ENCODE measurements at places on chromosomes 12 and 14.

DNA sequence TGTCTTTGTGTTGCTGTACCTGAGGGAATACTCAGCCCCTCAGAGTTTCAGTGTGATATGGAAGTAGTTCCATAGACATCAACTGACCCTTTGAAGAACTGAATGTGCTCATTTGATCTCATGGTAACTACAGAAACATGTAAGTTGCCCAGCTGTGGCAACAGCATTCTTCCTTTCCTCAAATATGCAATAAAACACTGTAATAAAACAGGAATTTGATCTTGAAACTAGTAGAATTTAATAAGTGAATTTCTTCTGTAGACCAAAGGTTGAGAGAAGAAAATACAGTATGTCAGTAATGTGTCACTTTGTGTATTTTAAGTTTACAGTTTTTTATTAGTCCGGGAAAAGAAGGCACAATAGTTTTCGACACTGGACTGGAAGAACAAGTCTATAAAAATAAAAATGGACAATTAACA is 31.9 kb downstream of the KCTD10 start:
- no peak for DNase-seq

DNA sequence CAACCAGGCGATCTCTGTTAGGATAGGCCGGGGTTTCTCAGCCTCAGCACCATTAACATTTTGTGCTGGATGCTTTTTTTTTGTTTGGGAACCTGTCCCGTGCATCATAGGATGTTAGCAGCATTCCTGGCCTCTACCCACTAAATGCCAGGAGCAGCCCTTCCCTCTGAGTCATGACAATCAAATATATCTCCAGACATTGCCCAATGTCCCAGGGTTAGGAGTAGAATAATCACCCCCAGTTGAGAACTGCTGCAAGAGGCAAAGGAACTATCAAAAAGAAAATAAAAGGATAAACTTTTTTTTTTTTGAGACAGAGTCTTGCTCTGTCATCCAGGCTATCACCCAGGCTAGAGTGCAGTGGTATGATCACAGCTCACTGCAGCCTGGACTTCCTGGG is 76.0 kb downstream of the ACACB start:
- DNase-seq: no peak

GRCh38 chr12:87246726-87247125 is 782.5 kb downstream of the C12orf50 start:
- no peak for DNase-seq

DNA sequence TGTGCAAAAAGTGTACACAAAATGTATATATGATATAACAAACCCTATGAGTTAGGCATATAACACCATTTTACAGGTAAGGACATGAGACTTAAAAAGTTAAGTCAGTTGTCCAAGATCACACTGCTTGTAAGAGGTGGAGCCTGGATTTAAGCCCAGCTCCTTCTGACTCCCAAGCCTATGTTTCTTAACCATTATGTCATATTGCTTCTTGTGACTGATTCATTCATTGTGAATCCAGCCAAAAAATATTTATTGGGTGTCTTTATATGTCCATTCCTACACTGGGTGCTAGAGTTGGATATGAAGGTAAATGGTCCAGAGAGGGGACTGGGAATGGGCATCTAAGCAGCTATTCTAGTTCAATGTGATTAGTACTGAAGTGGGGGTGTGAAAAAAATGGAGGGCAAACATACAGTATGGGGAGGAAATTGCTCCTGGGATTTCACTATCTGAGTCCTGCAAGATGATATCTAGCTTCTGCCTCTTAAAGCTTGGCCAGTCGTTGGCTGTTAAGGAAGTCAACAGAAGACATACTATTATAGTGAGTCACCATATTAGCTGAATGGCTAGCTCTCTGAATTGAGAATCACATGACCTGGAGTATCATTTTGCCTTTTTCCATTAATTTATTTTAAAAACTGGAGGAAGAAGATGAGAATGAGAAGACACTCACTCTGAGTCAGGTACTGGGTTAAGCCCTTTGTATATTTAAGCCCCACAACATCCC is 28.8 kb downstream of the PAX9 start:
- no peak for DNase-seq

GRCh38 chr14:74954947-74955228 is 509 bp downstream of the PGF start:
- no peak for DNase-seq

- no peak for DNase-seq
Observed at GRCh38 chr12:113955109-113955970, 10.8 kb downstream of the RBM19 start.

GRCh38 chr14:49915085-49915484 is 22.2 kb downstream of the ARF6 start:
- no peak for DNase-seq

DNA sequence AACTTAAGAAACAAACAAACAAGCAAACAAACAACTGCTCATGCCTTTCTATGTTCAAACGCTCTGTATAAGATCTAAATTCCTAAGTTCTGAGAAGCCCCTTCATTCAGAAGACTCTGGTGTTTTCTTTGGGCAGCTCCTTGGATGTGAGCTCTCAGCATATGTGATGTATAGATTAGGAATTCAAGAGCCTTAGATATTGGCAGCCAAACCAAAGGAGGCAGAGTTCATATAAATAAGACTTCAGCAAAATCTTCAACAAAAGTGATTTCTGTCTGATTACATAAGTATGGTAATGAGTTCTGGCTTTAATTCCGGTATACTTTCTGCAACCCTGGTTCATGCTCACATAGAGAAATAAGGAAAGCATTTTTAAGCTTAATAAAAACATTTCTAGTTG is 145.6 kb downstream of the DYRK2 start:
- no peak for DNase-seq

- DNase-seq: no peak
Observed at GRCh38 chr12:91507754-91508153, 325.1 kb upstream of the DCN start.

GRCh38 chr12:105177208-105177607 is 58.8 kb downstream of the APPL2 start:
- no peak for DNase-seq

GRCh38 chr12:24615967-24616411 is 332.9 kb downstream of the BCAT1 start:
- no peak for DNase-seq

GRCh38 chr12:83404521-83404920 is 717.8 kb downstream of the TMTC2 start:
- DNase-seq: no peak

- no peak for DNase-seq
Observed at GRCh38 chr12:81128930-81129554, 51.2 kb downstream of the ACSS3 start.

Measured in CD4-positive, alpha-beta T cell treated with Interleukin-10 for 1 hour (primary cell).